ENCODE measurements at places on chromosomes 12 and 14. TPM values are rescaled to one million over a fixed set of nuclear protein-coding genes. Genes with fewer than 3 reads are reported as not detected.

DNA sequence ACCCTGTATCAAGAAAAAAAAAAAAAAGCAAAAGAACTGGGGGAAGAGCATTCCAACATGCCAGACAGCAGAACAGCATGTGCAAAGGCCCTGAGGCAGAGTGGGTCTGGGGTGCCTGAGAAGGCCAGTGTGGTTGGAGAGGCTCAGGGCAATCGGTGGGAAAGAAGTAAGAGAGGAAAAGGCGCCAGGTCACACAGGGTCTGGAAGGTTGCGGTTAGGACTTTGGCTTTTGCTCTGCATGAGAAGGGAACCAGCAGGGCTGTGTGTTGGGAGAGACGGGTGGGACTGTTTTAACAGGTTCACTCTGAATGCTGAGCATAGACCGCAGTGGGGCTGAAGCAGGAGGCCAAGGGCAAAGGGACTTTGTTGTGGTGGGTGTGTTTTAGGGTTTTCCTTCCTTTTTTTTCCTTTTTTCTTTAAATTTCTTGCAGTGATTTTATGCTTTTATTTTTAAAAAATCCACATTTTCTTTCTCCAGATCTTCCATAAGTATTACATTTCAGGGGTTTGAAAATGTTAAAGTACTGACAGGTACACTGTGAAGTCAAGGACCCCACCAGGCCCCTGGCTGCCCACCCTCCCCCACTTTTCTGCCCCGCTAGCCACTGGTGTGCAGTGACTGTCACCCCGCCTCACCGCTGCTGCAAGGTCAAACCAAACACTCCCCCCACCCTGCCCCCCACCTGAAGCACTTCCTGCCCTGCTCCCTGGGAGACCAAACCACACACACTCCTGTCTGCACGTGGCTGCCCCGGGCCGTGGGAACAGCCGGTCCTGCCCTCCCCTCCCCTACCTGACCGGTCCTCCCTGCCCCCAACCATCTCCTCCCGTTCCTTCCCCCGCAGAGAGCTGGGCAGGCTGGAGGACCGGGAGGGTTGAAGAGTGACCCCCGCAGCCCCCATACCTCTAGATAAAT lies 30.0 kb downstream of the DTX1 start:
- DNase-seq: no peak

GRCh38 chr12:96070670-96071279 lies 35.4 kb upstream of the LTA4H start:
- no peak for DNase-seq

TAS2R42 gene
- total RNA-seq: not detected

LARP4 gene
- total RNA-seq: 37.6 TPM

GRCh38 chr14:75499084-75499875 lies 23.0 kb upstream of the BATF start:
- DNase-seq: no peak

SERPINA10 gene
- total RNA-seq: not detected

GRCh38 chr14:77212097-77212870 lies 30.7 kb downstream of the TMEM63C start:
- no peak for DNase-seq
